ENCODE measurements at places on chromosomes 1 and 21.

DNA sequence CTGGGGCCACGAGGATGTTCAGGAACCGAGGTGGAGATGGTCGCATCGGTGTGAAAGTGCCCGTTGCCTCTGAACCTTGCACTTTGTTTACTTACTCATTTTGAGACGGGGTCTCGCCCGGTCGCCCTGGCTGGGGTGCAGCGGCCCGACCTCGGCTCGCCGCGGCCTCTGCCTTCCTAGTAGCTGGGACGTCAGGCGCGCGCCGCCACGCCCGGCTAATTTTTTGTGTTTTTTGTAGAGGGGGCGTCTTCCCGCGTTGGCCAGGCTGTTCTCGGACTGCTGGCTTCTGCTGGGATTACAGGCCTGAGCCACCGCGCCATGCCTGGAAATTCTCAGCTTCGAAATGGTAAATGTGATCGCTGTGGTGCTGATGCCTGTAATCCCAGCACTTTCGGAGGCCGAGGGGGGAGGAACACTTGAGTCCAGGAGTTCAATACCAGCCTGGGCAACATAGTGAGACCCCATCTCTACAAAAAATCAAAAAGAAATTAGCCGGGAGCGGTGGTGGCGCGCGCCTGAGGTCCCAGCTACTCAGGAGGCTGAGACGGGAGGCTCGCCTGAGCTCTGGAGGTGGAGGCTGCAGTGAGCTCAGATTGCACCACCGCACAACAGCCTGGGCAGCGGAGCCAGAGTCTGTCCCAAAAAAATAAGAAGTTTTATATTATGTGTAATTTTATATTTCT lies 684 bp upstream of the MRPL20 start:
- DNase-seq: no peak
- peaks cover 48% of the 10 kb centered on the region for H3K36me3 ChIP-seq

DNA sequence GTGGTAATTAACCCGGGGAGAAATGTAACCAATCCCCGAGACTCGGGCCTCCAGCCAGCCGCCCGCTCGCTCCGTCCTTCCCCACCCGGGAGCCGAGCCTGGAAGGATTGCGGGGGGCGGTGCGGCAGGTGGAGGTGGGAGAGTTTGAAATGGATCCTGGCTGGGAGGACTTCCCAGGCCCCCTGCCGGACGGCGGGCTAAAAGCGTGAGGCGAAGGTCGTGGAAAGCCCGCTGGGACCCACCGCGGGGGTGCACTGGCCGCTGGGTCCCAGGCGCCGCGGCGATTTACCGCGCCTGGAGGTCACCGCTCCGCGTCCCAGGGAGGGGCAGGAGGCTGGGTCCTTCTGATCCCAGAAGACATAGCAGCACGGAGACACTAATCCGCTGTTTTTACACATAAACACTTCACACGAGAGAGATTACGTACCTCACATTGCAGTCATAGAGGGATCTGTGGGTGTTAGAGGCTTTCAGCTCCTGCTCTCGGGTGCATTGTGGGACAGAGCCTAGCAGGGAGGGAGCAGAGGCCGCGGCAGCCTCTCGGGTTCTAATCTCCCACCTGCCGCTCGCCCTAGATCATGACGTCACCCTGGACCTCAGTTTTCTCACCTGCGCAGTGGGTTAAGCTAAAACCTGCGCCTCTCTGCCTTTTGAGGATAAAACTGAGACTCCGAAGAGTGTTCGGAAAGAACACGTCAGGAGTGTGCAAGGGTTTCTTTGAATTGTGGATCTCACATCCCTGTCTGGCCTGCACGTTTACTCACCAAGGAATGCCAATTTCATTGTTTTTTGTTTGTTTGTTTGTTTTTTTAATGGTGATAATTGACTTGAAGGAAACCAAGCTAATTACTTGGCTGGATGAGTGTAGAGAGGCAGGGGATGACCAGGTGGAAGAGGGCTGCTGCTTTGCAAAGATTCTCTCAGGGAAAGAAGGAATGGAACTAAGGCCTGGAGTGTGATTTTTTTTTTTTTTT lies 17.1 kb upstream of the TMEM9 start:
- no peaks in the 10 kb centered on the region for H3K27me3 ChIP-seq
- peaks cover 12% of the 10 kb centered on the region for H3K4me1 ChIP-seq
- peaks cover 5% of the 10 kb centered on the region for H3K36me3 ChIP-seq
- H3K4me3 ChIP-seq: peak overlapping the region; percentile 89

GRCh38 chr1:64765826-64766225 lies 21.0 kb downstream of the RAVER2 start:
- H3K36me3 ChIP-seq: no peaks in the 10 kb centered on the region
- no peaks in the 10 kb centered on the region for H3K27me3 ChIP-seq
- H3K4me1 ChIP-seq: peaks cover 3% of the 10 kb centered on the region

- no peaks in the 10 kb centered on the region for H3K36me3 ChIP-seq
- no peak overlapping the region for H3K27ac ChIP-seq
- H3K4me1 ChIP-seq: no peaks in the 10 kb centered on the region
- no peak overlapping the region for H3K4me3 ChIP-seq
Observed at GRCh38 chr21:21530680-21531079, 532.5 kb downstream of the NCAM2 start.

GRCh38 chr1:197342669-197343068 lies 74.6 kb downstream of the CRB1 start:
- H3K4me3 ChIP-seq: no peak overlapping the region
- no peaks in the 10 kb centered on the region for H3K4me1 ChIP-seq
- DNase-seq: no peak
- H3K27me3 ChIP-seq: peaks cover 20% of the 10 kb centered on the region
- no peak overlapping the region for H3K27ac ChIP-seq

GRCh38 chr21:38816400-38816977 lies 10.8 kb downstream of the ETS2 start:
- DNase-seq: no peak
- H3K27me3 ChIP-seq: no peaks in the 10 kb centered on the region
- H3K4me3 ChIP-seq: no peak overlapping the region
- peaks cover 40% of the 10 kb centered on the region for H3K36me3 ChIP-seq

- H3K36me3 ChIP-seq: no peaks in the 10 kb centered on the region
- no peak overlapping the region for H3K27ac ChIP-seq
- no peaks in the 10 kb centered on the region for H3K4me1 ChIP-seq
- no peak for DNase-seq
Observed at GRCh38 chr1:60936163-60936562, 146.2 kb upstream of the NFIA start.

DNA sequence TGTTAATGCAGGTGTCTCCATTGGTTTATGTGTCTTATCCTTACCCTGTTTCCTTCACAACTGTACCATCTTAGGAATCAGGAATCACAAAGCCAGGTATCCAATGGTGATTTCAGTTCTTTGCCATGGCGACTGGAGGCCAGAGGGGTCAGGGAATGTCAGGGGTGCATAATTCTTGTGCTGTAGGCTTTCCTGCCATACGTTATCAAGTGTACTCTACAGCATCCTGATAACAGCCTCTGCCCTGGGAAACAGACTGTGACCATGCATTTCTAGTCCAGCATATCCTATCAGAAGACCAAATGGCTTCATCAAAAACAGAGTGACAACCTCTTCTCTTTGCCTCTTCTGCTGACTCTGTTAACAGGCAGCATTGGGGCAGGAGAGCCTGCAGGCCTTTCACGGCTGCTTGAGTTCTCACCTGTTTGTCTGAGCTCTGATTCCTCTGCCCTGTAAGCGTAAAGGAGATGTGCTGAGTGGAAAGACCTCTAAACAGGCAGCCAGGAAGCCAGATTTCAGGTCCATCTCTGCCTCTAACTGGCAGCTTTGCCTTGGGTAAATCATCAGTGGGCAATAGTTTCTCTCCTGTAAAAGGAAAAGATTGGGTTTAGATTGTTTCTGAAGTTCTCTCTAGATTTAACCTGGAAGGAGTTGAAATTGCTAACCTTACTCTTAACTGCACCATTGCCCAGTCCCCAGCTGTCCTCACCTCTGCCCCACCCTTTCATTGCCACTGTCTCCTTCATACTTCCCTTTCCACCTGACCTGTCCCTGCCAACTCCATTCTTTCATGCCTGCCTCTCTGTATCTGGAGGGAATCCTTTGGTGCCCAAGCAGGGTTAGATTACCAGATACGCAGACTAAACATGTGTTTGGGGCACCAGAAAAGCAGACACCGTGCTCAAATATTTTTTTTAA lies 80.2 kb downstream of the LRRC8D start:
- no peaks in the 10 kb centered on the region for H3K27me3 ChIP-seq
- peaks cover 14% of the 10 kb centered on the region for H3K4me1 ChIP-seq
- no peak overlapping the region for H3K4me3 ChIP-seq
- DNase-seq: no peak
- peaks cover 3% of the 10 kb centered on the region for H3K36me3 ChIP-seq
- peak overlapping the region; percentile 73 for H3K27ac ChIP-seq

DNA sequence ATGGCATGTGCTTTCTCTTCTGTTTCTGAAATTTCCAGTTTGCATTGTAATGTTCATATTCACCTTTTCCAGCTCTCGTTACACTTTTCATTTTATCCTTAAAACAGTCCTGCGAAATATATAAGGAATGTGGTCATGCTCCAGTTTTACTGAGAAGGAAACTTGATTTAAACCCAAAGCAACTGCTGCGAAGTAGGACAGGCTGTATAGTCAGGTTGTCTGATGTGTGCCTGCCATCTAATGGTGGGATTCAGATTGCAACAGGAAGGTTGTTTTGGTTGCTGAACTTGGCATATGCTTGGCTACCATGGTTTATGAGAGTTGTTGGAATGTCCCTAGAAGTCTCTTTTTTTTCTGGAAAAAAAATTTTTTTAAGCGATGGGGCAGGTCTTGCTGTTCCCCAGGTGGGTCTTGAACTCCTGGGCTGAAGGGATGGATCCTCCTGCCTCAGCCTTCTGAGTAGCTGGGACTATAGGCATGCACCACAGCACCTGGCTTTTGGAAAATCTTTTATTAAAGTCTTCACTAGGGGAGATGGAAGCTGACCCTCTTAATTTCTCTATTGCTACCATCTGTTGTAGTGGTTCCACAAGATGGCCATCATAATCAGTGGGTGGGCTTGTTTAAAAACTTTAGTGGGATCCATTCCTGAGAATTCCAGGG lies 86.9 kb downstream of the UCK2 start:
- H3K4me3 ChIP-seq: no peak overlapping the region
- peaks cover 3% of the 10 kb centered on the region for H3K36me3 ChIP-seq
- H3K4me1 ChIP-seq: no peaks in the 10 kb centered on the region
- H3K27me3 ChIP-seq: no peaks in the 10 kb centered on the region
- DNase-seq: peak; percentile 63

DNA sequence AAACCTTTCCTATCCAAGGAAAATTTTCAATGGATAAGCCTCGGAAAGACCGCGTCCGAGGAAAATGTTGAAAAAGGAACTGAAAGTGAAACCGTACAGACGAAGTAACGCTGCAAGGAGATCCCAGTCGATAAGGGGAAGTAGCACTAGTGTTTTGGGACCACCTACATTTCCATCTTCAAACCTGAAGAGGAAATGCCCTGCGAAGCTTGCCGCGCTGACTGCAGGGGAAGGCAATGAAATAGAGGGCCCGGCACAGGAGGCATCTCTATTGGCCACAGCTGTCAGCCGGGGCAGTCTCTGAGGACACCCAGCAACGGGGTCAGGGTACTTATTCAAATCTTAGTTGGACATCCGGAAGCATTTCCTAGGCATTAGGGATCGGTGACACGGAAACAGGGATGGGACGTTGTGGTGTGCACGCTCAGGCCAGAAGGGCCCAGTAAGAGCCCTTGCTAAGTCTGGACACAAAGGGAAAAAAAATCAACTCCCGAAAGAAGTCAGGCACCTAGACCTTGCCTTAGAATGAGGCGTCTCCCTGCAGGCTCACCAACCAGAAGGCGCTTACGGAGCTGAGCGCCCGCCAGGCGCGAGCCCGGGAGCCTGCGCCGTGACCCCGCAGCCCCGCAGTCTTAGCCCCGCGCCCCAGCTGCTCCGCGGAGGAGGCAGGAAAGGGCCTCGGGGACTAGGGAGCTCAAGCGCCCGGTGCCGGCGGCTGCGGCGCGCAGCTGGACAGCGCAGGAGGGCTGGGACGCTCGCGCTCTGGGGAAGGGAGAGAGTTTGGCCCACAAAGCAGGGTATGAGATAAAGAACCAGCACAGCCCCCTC lies 655 bp downstream of the USF1 start:
- H3K4me3 ChIP-seq: peak overlapping the region; percentile 91
- H3K4me1 ChIP-seq: peaks cover 44% of the 10 kb centered on the region
- H3K36me3 ChIP-seq: peaks cover 78% of the 10 kb centered on the region
- peak; percentile 56 for DNase-seq

DNA sequence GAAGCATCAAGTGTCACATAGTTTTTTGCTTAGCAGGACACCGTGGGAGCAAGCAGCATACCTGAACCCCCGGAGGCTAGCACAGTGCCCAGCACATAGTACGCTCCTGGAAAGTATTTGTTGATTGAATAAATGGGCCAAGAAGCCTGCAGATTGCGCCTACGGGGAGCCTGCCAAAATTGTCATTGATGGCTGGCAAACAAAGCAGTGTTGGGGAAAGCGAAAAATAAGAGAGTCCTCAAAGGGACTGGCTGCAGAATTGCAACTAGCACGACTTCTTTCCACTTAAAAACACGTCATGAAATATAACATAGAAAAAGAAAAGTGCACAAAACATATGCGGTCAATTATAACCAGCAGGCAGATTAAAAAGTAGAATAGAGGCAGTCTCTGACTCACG lies 125.2 kb upstream of the GALNT2 start:
- no peaks in the 10 kb centered on the region for H3K36me3 ChIP-seq
- DNase-seq: no peak
- H3K4me1 ChIP-seq: no peaks in the 10 kb centered on the region
- H3K27ac ChIP-seq: no peak overlapping the region
- H3K4me3 ChIP-seq: no peak overlapping the region
- peaks cover 75% of the 10 kb centered on the region for H3K27me3 ChIP-seq

DNA sequence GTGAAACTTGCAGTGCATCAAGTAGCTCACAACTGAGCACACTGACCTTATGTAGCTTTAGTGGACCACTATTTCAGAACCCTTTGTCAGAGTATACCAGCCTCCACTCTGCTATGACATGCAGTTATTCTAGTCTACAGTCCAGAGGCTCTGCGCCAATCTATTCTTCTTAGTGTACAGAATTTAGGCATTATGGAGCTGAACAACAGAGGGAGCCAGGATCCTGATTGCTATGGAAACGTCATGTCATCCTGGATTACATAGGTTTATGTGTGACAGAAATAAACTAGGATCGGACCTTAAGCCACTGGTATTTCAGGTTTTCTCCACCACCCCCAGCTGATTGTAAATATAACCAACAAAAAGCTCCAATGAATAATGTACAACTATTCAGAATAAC lies 48.1 kb upstream of the EEIG2 start:
- H3K4me3 ChIP-seq: no peak overlapping the region
- DNase-seq: no peak
- H3K27me3 ChIP-seq: peaks cover 1% of the 10 kb centered on the region

- H3K4me1 ChIP-seq: no peaks in the 10 kb centered on the region
- H3K36me3 ChIP-seq: no peaks in the 10 kb centered on the region
- no peak overlapping the region for H3K27ac ChIP-seq
- H3K27me3 ChIP-seq: no peaks in the 10 kb centered on the region
- no peak for DNase-seq
Observed at GRCh38 chr1:194473766-194474165, 1287.4 kb upstream of the B3GALT2 start.

DNA sequence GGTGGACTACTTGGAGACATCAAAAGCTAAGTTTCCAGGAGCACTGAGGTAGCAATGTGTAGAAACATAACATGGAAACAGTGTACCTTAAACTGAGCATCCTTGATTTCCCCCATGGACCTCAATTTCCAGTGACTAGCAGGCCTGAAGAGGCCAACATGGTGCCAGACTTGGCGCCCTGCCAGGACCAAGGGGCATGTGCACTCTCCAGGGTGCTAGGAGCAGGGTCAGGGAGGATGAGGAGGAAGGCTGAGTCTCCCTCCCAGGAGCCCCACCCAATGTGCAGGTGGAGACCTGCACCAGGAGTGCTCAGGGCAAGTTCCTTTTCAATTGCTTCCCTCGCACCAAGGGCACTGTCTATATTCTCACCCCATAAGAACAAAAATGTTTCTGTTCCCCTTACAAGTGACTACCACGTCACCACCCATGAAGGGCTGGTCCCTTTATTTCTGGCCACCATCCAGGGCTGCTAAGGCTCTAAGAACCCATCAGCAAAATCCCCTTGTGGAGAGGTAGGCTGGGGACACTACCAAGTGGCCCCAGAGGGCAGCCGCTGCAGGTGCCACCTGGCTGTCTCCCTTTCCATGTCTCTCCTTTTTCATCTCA lies 39.2 kb downstream of the MX1 start:
- DNase-seq: no peak
- H3K27me3 ChIP-seq: peaks cover 50% of the 10 kb centered on the region

Measured in effector memory CD8-positive, alpha-beta T cell (primary cell).